Endothelial cell of umbilical vein (primary cell): ENCODE measurements at places on chromosomes 11 and 22. TPM values are rescaled to one million over a fixed set of nuclear protein-coding genes. Genes with fewer than 3 reads are reported as not detected.
A peak's percentile ranks its signal among the peaks of the same experiment; 100 is the strongest.

The P4HA3 gene
- 15.0 and 26.9 TPM in 2 replicates for total RNA-seq

- H3K4me1 ChIP-seq: peaks cover 43% of the 10 kb centered on the region
- H3K27me3 ChIP-seq: no peaks in the 10 kb centered on the region
- H3K27ac ChIP-seq: no peak overlapping the region
- no peak overlapping the region for H3K4me3 ChIP-seq
Measured at GRCh38 chr11:102763440-102763839, 17.0 kb downstream of the MMP10 start.

GRCh38 chr11:112523951-112524350 is 263.3 kb upstream of the PLET1 start:
- no peaks in the 10 kb centered on the region for H3K4me1 ChIP-seq
- H3K27ac ChIP-seq: no peak overlapping the region
- no peaks in the 10 kb centered on the region for H3K27me3 ChIP-seq
- DNase-seq: no peak
- no peak overlapping the region for H3K4me3 ChIP-seq
- no peaks in the 10 kb centered on the region for H3K36me3 ChIP-seq

DNA sequence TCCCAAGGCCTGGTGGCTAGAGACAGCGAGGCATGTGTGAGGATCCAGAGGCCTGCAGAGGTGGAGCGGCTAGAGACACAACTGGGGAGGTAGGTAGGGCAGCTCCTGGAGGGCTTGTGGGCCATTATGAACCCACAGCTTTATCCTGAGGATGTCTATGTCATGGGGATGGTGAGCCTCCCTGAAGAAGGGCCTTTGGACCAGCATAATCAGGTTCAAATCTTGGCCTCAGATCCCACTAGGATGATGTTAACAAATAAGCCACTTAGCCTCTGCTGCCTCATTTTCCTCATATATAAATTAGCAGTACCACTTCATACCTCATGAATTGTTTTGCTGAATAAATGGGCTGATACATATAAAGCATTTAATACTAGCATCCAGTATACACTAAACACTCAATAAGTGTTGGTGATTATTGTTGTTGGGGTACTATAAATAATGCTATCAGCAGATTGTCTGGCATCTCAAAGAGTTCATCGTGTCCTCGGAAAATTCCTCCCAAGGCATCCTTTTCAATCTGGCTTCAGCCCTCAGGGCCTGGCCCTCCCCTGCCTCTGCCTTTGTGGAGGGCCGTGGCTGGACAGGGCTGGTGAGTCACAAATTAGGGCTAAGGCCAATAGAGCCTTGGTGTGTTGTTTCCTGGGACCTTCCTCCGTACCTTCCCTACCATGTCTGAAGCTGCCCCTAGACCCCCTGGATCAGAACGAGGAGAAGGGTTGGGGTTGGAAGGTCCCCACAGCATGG is 30.9 kb upstream of the LRRC32 start:
- no peak overlapping the region for H3K4me3 ChIP-seq
- H3K27ac ChIP-seq: peak overlapping the region; percentile 53
- no peaks in the 10 kb centered on the region for H3K36me3 ChIP-seq
- H3K27me3 ChIP-seq: no peaks in the 10 kb centered on the region
- H3K4me1 ChIP-seq: peaks cover 28% of the 10 kb centered on the region

- H3K4me1 ChIP-seq: peaks cover 8% of the 10 kb centered on the region
- no peak within 1 kb of the TSS for H3K4me3 ChIP-seq
- H3K27ac ChIP-seq: no peak within 1 kb of the TSS
Measured at GRCh38 chr11:10454878-10455631, at the start of gene AMPD3. TSS of gene AMPD3 (plus strand) at chr11:10455264. CDS start at chr11:10461520, 6,256 bp downstream.

GRCh38 chr11:19977941-19978340 is 182.3 kb downstream of the DBX1 start:
- H3K4me3 ChIP-seq: no peak overlapping the region
- no peaks in the 10 kb centered on the region for H3K36me3 ChIP-seq
- DNase-seq: no peak
- H3K27me3 ChIP-seq: no peaks in the 10 kb centered on the region
- H3K4me1 ChIP-seq: peaks cover 39% of the 10 kb centered on the region

The UBQLNL gene
- total RNA-seq: 0.28 and 0.33 TPM in 2 replicates

DNA sequence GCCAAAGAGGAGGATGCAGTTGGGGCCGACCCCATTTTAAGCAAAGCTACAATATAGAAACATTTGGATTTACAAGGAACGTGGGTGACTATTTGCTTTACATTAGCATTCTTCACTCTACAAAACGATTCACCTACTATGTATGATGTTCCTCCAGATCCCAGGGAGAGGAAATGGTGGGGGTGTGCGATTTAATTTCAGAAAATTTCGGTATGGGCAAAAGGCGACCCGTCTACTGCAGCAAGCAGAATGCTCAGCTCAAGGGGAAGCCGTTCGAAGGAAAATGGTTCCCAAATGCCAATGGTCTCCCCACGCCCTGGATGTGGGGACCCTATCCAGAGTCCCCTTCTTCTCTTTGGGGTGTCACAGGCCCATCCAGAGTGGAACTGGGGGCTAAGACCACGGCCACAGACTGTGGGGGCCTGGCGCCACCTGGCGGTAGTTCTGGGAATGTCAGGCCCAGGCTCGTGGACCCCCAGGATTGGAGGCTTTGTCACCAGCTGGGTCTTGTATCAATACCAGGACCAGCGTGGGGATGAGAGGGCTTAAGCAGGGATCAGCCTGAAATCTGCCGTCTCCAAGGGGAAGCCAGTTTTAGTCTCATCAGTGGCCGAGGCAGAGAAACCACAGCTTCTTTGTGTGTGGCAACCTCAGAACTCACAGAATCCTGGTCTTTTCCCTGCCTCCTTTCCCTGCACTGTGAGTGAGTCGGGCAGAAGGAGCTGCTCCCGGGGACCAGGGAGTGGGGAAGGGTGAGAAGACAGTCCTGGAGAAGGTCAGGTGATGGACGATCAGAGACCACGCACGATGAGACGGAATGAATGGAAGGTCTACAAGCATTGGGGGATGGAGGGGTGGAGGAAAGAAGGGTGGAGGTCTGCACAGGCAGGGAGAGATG is 8.4 kb downstream of the LRRC10B start:
- H3K4me1 ChIP-seq: peaks cover 4% of the 10 kb centered on the region
- no peak overlapping the region for H3K27ac ChIP-seq
- no peak overlapping the region for H3K4me3 ChIP-seq
- H3K27me3 ChIP-seq: no peaks in the 10 kb centered on the region
- no peaks in the 10 kb centered on the region for H3K36me3 ChIP-seq

DNA sequence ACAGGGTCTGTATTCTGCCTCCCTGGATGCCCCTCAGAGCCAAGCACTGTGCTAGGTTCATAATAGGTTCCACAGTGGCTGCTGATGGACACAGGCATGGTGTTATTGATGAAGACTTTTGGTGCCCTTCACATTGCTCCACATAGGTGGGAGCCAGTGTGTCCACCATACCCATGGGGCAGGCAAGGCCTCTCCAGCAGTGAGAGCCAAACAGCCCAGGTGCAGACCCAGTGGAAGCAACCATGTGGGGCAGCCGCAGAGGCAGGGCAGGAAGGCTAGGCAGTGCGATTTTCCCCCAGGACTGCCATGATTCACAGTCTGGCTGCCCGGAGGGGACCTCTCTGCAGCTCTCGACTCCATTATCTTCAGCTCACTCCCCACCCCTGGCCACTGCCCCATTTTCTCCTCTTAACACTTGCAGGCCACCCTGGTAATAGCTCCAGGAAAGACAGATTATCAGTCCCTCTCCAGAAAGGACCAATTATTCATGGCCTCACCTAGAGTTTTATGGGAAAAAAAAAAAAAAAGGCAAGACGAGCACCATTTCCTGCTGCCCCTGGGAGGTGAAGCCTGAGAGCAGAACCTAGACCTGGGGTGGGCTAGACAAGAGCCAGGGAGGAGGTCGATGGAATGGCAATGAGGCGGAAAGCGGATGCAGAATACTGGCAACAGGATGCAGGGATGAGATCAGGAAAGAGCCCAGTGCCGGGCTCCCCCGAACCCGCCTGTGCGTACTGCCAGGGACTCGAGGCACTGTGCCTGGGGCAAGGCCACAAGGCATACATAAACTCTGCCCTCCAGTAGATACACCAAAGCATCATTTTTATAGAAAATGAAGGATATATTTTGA is 343.0 kb upstream of the NCAM1 start:
- H3K4me3 ChIP-seq: no peak overlapping the region
- no peaks in the 10 kb centered on the region for H3K36me3 ChIP-seq
- no peak for DNase-seq
- H3K27ac ChIP-seq: no peak overlapping the region

The ZW10 gene
- total RNA-seq: 22.1 and 22.9 TPM in 2 replicates

GRCh38 chr11:33608386-33608785 is 92.2 kb downstream of the C11orf91 start:
- no peak for DNase-seq
- no peak overlapping the region for H3K4me3 ChIP-seq
- H3K4me1 ChIP-seq: no peaks in the 10 kb centered on the region
- H3K27ac ChIP-seq: no peak overlapping the region

- H3K36me3 ChIP-seq: no peaks in the 10 kb centered on the region
- no peaks in the 10 kb centered on the region for H3K27me3 ChIP-seq
- H3K27ac ChIP-seq: no peak overlapping the region
- H3K4me1 ChIP-seq: peaks cover 9% of the 10 kb centered on the region
- no peak for DNase-seq
Measured at GRCh38 chr22:20652130-20652529, 121.8 kb upstream of the SERPIND1 start.

GRCh38 chr11:111949519-111950426 is 12.6 kb downstream of the DIXDC1 start:
- H3K4me1 ChIP-seq: peaks cover 31% of the 10 kb centered on the region
- H3K27ac ChIP-seq: no peak overlapping the region
- H3K4me3 ChIP-seq: no peak overlapping the region
- DNase-seq: peak; percentile 85
- no peaks in the 10 kb centered on the region for H3K36me3 ChIP-seq
